ENCODE measurements at places on chromosomes 16 and 17. TPM values are rescaled to one million over a fixed set of nuclear protein-coding genes. Genes with fewer than 3 reads are reported as not detected.
A peak's percentile ranks its signal among the peaks of the same experiment; 100 is the strongest.

DNA sequence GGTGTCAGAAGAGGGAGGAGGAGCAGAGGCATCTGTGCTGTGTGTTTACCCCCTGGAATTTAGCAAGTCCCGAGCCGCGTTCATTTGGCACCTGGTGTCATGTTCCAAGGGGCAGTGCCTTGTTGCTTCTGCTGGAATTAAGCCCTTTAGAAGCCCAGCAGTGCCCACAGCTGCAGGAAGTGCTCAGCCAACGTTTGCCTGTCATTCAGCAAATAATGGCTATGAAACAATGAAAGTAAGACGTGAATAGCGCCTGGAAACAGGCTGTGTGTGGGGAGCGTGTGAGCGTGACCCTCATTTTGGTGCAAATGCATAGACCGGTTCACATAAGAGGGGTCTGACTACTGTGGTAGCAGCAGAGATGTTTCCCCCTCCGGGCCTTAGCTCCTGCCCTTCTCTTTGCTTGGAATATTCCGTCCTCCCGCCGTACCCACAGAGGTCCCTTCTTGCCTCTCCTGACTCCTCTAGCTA is 5.8 kb upstream of the ATP2C2 start:
- no peak for DNase-seq

Gene RASL10B
- 1.4 TPM for total RNA-seq

DNA sequence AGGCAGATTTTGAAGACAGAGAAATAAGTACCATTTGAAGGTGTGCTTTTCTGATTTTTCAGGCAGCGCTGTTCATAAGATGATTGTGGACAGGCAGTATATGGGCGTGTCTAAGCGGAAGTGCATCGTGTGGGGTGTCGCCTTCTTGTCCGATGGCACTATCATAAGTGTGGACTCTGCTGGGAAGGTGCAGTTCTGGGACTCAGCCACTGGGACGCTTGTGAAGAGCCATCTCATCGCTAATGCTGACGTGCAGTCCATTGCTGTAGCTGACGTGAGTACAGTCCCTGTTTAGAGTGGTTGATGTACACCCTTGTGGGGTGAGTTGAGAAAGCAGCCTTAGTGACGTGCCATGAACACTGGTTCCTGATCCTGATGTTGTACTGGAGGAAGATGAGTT is 10.7 kb downstream of the UTP4 start:
- DNase-seq, result no peak

Gene PRSS36
- total RNA-seq, result 1.6 TPM

Gene C16orf92
- not detected for total RNA-seq

DNA sequence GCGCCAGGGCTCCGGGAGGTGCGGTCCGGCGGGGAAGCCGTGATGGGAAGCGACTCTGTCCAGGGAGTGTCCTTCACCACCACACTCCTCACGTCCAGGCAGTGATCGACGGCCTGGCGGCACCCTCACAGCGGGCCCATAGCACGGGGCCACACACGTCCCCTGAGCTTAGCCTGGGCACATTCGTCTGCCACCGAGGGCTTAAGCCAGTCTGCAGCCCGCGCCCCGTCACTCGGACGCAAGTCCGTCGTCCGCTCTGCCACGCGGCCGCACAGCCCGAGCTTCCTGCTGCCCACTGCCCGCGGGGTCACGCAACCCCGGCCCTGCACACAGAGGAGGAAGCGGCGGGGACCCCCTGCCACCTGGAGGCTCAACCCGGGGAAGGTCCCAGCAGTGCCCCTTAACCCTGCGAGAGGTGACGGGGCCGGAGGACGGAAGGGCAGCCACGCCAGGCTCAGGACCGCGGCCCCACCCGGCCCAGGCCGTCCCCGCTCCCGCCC is 3.0 kb upstream of the TBX2 start:
- no peak for DNase-seq

Gene SENP3
- 54.3 TPM for total RNA-seq

- DNase-seq, result no peak
Measured at GRCh38 chr16:265711-266110, 10.0 kb downstream of the RGS11 start.

DNA sequence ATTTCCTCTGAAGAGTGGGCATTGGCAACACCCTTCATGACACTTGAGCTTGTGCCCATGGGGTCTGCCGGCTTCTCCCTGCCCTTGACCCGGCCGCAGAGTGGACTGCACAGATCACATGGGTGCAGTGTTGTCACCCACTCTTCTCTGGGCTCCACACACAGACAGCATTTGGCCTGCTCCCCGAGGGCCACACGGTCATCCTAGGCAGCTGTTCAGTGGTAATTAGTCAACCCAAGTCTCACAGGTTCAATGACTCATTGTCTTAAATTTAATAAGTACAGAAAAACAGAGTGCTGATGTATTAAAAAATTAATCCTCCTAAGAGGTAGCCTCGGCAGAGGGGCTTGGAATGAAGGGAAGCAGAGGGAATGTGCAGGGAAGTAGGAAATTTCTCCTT is 204.8 kb downstream of the MSI2 start:
- DNase-seq, result no peak

GRCh38 chr16:85996843-85997242 is 97.9 kb downstream of the IRF8 start:
- no peak for DNase-seq

Gene SMIM36
- not detected for total RNA-seq

GRCh38 chr17:2064980-2065785 is 10.3 kb downstream of the HIC1 start:
- no peak for DNase-seq

Gene DOC2B
- not detected for total RNA-seq

GRCh38 chr17:74447628-74448159 is 15.8 kb downstream of the GPRC5C start:
- no peak for DNase-seq

Gene CA5A
- not detected for total RNA-seq

- peak; percentile 2 for DNase-seq
Measured at GRCh38 chr17:9074131-9074530, 52.8 kb downstream of the NTN1 start.

Gene KRT24
- 2.4 TPM for total RNA-seq

Gene MAF
- total RNA-seq, result 0.97 TPM

DNA sequence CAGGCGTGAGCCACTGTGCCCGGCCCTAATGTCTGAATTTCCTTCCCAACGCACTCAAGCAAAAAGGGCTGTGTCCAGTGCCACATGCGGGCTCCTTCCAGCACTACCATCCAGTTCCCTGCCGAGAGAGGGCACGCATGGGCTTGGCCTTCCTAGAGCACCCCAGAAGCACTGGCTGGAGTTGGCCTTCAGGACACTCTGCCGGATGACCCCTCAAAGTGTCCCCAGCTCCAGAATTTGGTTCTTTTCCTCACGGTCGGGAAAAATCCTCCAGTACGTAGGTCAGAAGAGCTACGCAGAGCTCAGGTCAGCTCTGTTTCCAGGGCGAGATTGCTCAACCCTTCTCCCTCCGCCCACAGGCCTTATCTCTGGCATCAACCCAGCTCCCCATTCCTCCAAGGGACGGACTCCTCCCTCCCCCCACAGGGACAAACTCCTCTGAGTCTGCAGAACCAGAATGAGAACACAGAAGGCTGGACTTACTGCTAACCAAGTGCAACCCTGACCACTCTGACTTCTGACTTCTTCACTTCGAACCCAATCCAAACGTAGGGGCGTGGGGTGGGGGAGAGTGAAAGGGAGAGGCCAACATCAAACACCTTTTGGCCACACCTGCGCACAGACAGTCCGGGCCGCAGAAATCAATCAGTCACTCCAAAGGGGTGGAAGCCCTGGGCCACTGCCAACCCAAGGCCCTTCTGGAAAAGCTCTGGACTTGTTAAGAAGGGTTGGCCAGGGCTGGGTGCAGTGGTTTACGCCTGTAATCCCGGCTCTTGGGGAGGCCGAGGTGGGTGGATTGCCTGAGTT is 3.6 kb downstream of the CDC42EP4 start:
- peak; percentile 92 for DNase-seq

GRCh38 chr17:35088356-35088880 is 24.9 kb upstream of the RFFL start:
- DNase-seq, result peak; percentile 31
